Islet precursor cell (in vitro differentiated cells): ENCODE measurements at places on chromosomes 11 and 22.

DNA sequence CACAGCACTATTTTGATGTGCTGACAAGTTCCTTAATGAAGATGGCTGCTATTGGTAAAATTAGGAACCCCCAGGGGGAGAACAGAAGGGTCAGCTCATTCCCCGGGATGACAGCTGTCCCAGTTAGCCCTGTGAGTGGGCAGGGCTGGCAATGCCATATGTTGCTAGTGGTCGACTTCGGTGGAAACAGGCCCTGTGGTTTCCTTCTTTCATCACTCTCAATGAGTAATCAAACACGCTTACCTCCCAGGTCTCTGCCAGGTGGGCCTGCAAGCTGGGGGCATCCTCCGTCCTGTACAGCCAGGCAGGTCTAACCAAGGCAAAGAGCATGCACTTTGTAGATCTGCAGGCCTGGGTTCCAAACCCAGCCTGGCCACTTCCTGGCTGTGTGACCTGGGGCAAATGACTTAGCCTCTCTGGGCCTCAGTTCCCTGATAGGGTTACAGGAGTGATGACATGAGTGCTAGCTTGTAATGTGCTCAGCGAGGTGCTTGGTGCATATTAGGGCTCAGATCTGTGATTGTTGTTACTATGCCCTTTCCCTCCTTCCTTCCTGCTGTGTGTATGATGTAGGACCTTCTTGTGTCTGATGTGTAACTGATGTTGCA lies 85.2 kb downstream of the TSPAN18 start:
- no peak for DNase-seq

GRCh38 chr11:68813773-68814172 lies 27.9 kb downstream of the CPT1A start:
- no peak for DNase-seq

DNA sequence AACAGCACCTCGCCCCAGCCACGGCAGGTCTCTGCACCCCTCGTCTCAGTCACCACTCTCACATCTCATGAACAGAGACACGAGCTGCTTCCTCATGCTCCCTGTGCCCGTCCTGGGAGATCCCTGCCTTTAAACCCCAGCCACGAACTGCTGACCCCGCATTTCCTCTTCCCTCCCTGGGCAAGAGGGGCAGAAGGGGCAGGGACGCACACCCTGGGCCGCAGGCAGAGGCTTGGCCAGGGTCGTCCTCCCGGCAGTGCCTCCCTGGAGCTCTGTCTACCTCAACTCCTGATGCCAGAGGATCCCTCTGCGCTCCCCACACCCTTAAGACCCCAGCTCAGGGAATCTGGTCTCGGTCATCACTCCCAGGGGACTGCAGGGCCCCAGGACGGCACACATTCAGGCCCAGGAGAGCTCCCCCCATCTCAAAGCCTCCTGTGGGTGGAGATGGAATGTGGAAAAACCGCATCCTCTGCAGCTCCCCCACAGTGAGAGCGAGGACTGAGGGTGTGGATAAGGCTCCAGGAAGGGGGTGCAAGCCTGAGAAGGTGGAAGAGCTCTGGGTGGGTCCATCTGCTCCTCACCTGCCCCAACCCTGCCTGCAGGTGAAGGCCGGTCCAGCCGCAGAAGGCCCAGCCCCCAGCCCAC lies 1.2 kb downstream of the BID start:
- DNase-seq: no peak

DNA sequence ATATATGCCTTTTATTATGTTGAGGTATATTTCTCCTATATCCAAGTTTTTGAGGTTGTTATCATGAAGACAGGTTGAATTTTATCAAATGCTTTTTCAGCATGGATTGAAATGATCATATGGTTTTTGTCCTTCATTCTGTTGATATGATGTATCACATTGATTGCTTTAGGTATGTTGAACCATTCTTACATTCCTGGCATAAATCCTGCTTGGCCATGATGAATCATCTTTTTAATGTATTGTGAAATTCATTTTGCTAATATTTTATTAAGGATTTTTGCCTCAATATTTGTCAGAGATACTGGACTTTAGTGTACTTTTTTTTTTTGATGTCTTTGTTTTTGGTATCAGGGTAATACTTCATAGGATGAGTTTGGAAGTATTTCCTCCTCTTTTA lies 283.8 kb upstream of the C11orf87 start:
- no peak for DNase-seq

- DNase-seq: no peak
Measured at GRCh38 chr11:76653674-76654284, 16.8 kb downstream of the LRRC32 start.
